Stimulated activated CD4-positive, alpha-beta T cell treated with anti-CD3 and anti-CD28 coated beads, Interleukin-2, amount 100 ng/mL, for 48 hours (primary cell): ENCODE measurements at places on chromosomes 2 and 18.

GRCh38 chr2:48254839-48255238 lies 275.1 kb upstream of the STON1 start:
- no peak for DNase-seq

- no peak for DNase-seq
Observed at GRCh38 chr2:160336105-160336504, 136.0 kb upstream of the ITGB6 start.

DNA sequence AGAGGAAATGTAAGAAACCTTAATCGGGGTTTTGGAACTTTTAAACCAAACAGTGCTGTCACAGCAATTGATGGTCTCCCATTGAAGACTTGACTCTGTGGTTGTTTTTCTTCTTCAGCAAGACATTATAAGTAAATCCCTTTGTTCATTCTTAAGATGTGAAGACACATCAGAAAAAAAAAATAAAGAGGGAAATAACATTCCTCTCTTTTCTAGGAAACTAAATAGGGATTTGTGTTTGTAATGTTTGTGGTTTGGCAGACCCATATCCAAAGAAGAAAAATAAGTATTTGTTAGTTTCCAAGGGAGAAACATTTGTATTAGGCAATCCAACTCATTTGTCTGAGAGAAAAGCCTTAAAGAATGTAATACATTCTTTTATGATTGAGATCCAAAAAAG lies 359.9 kb downstream of the DSC3 start:
- no peak for DNase-seq

GRCh38 chr2:239283288-239283945 lies 117.4 kb downstream of the HDAC4 start:
- no peak for DNase-seq

- no peak for DNase-seq
Observed at GRCh38 chr2:1981421-1981820, 237.1 kb upstream of the PXDN start.

DNA sequence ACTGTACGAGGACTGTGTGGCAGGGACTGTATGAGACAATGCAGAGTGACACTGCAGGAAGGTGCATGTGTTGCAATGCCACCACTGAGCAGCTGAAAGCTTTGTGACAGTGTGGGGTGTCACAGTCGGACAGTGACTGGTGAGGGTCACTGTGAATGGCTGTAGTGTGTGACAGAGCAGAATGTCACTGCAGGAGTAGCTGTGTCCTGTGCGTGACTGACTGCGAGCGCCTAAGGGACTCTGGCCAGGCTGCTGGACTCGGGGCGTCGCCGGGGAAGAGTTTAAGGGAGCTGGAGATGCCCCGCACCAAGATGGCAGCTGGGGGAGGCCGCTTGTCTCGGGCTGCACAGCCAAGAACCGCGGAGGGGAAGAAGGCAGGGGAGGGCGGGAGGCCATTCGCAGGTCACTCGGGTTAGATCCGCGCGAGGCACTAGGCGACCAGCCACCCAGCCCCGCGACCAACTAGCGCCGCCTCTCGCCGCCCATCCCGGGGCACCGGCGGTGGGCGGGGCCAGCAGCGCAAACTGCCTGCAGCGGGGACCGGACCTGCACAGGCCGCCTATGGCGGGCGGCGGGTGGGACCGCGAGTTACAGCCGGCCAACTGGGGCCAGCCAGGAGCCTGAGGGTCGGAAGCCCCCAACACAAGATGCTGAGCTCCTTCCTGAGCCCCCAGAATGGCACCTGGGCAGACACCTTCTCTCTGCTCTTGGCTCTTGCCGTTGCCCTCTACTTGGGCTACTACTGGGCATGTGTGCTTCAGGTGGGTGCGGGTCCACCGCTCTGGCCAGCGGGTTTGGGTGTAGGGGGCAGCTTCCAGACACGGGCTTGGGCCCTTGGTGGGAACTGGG lies at the start of gene ABHD1:
Gene ABHD1 (plus strand): TSS at position 514 of the 849 bp plus-strand sequence. CDS start 134 bp downstream, at position 648.
- DNase-seq, result peak; percentile 52

GRCh38 chr2:167935803-167936110 lies 311.6 kb downstream of the STK39 start:
- no peak for DNase-seq

DNA sequence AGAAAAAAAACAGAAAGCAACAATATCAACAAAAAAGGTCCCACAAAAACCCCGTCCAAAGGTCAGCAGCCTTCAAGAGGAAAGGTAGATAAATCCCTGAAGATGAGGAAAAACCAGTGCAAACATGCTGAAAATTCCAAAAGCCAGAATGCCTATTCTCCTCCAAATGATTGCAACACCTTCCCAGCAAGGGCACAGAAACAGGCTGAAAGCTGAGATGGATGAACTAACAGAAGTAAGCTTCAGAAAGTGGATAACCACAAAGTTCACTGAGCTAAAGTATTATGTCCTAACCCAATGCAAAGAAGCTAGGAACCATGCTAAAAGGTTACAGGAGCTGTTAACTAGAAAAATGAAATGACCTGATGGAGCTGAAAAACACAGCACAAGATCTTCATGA lies 226.4 kb upstream of the DSEL start:
- no peak for DNase-seq

GRCh38 chr2:55045780-55046179 lies 4.5 kb downstream of the RTN4 start:
- no peak for DNase-seq

DNA sequence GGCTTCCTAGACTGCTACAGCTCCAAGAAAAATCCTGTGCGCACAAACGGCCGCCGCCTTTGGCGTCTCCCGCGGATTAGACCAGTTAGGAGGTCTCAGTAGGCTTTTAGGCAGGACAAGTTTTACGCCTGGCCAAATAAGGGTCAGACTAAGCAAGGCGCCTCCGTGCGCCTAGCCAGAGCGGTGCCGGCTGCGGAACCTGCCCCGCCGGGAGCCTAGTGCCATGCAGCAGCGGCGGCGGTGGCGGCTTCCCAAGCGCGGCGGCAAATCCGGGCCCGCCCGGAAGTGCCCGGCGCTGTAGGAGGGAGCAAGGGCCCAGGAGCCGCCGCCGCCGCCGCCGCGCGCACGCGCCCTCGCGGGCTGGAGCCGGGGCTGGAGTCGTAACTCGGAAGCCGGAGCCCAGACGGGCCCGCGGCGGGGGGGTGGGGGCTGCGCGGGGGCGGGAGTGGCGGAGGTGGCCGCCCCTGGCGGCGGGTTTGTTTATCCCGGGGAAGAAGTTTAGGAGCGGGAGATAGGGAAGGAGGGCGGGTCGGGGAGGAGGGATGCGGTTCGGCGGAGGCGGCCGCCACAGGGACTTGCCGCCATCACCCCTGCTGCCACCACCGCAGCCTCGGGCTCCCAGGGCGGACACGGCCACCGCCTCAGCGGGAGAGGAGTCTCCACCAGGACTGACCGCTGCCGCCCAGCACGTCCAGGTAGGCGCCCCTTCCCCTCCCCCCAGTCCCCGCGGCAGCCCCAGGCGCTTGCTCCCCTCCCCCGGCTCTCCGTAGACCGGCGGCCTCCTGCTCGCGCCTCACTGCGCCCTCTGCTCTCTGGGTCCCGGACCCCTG lies at the start of gene SPOPL:
Gene SPOPL (plus strand): TSS at position 346 of the 830 bp plus-strand sequence. CDS start 48,447 bp downstream, outside the sequence.
- DNase-seq, result peak; percentile 76

DNA sequence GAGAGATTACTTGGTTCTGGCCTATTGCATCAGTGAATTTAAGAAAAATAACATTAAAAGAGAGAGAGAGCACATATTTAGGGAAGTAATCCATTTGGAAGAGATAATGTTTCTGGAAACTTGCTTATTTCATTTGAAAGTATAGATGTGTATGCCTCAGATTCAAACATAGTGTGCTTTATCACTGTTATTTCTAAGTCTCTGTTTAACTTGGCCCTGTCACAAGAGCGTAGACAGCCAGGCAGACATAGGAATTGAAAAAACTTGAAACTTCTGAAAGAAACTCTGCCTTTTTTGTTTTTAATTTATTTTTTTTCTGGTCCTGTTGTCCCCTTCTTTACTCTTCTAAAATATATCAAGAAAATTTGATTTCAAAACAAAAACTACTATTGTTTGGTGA lies 849.1 kb downstream of the CNTNAP5 start:
- DNase-seq, result no peak

- no peak for DNase-seq
Observed at GRCh38 chr2:238966072-238966937, 118.4 kb downstream of the TWIST2 start.

GRCh38 chr2:118763797-118764196 lies 83.7 kb downstream of the EN1 start:
- DNase-seq, result no peak

- no peak for DNase-seq
Observed at GRCh38 chr2:169715379-169716237, 18.0 kb upstream of the KLHL23 start.

GRCh38 chr2:63882395-63883105 lies 40.9 kb downstream of the UGP2 start:
- no peak for DNase-seq

GRCh38 chr2:190792956-190793888 lies 87.4 kb upstream of the GLS start:
- no peak for DNase-seq

GRCh38 chr2:8636041-8636491 lies 45.8 kb upstream of the ID2 start:
- no peak for DNase-seq

DNA sequence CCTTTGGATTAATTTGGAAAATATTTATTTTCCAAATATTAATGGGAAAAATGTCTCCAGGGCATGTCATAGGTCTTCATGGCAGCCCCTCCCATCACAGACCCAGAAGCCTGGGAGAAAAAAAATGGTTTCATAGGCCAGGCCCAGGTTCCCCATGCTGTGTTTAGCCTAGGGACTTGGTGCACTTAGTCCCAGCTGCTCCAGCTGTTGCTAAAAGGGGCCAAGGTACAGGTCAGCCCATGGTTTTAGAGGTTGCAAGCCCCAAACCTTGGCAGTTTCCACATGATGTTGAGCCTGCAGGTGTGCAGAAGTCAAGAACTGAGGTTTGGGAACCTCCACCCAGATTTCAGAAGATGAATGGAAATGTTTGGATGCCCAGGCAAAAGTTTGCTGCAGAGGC lies 309.6 kb downstream of the SOCS6 start:
- DNase-seq, result no peak

DNA sequence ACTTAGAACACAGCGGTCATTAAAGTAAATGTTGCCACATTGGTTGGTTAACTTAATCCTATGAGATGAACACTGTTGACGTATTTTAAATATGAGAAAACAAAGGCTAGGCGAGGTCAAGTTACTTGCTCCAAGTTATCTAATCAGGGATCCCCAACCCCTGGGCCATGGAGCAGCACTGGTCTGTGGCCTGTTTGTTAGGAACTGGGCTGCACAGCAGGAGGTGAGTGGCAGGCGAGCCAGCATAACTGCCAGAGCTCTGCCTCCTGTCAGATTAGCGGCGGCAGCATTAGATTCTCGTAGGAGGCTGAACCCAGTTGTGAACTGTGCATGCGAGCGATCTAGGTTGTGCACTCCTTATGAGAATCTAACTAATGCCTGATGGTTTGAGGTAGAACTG lies 878.9 kb downstream of the CPS1 start:
- DNase-seq, result no peak

DNA sequence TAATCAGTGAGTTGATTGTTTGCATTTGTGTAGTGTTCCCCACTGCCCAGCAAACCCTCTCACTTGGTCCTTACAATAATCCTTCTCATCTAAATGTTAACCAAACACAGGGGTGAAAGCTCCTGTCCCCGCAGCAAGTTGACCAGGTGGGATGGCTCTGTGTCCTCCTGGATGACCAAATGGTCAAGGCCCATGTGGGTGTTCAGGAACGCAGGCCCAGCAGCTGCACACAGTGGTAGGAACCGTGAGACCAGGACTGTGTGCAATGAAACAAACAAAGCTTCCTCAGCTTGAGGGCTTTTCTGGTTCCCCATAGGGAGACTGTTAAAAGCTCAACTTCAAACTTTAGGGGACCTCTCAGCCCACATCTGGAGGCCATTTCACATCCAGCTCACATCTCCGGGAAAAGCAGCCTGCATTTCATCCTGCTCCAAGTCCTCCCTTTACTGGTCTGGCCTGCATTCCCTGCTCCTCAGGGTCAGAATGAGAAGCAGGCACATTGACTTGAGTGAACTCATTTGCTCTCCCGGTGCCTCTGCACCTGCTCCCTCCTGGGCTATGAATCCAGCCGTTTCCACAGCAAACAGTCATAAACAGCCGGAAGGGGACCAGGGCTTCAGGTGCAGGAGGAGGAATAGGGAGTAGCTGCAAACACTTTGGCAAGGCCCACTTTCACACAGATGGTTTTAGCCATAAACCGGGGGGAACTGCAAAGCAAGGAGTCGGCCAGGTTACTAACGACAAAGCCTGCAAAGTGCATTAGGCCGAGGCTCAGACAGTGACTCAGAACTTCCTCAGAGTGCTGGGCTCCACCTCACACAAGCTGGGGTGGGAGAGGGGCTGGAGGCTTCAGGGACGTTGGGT lies 144.7 kb downstream of the CAPN13 start:
- no peak for DNase-seq

GRCh38 chr2:17975401-17975800 lies 96.9 kb downstream of the KCNS3 start:
- DNase-seq, result no peak

DNA sequence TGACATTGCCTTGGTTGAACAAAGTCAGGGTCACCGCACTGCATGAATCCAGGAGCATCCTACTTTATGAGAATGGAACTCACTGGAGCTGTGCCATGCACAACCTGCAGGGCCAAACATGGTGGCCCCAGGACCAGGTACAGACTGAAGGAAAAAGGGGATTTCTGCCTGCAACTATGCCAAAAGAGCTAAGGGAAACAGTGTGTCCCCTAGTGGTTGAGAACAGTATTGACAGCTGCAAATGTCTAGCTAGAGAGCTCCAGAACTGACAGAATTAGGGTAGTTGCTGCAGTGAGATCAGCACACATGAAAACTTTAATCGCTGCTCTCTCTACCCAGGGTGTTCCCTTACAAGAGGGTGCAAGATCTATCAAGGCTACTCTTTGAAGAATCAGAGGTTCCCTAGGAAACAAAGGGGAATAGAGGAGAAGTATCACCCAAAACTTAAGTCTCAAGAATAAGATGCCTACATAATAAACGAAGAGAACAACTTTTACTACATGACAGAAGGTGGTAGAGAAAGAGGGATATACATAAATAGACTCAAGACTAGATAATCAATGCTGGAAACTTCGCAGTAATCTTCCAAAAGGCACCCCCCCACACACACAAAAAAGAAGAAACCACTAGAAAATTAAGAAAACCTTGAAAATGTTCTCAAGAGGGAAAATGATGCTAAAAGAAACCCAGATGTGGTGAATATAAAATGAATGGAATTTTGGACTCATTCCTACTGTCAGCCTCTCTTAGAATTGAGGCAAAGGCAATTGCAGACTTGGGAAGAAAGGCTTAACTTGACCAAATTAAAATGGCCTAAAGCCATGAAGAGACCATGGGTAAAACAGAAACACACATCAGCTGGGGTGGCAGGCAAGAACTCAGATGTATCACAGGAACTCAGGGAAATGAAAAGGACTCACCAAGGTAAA lies 43.6 kb upstream of the IHH start:
- DNase-seq, result no peak
